ENCODE measurements at places on chromosomes 13 and 19.

DNA sequence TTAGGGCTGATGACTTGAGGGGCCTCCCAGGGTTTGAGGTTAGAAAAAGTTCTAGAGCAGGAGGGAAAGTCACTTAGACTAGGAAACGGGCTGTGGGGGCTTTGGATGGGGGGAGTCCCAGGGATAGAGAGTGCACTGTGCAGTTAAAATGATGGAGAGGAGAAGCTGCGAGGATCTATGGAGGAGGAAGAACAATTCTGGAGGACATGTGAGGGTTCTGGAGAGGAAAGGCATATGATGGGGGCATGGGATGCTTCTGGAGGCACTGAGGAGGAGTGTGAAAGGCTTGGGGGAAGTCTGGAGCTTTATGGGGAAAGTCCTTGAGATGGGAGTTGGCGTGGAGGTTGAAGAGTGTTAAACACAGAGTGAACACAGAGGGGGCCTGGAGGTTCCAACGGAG lies 2.2 kb downstream of the KCNC3 start:
- no peak for DNase-seq

- DNase-seq = no peak
Measured at GRCh38 chr19:47176627-47177090, 46.0 kb downstream of the SAE1 start.

DNA sequence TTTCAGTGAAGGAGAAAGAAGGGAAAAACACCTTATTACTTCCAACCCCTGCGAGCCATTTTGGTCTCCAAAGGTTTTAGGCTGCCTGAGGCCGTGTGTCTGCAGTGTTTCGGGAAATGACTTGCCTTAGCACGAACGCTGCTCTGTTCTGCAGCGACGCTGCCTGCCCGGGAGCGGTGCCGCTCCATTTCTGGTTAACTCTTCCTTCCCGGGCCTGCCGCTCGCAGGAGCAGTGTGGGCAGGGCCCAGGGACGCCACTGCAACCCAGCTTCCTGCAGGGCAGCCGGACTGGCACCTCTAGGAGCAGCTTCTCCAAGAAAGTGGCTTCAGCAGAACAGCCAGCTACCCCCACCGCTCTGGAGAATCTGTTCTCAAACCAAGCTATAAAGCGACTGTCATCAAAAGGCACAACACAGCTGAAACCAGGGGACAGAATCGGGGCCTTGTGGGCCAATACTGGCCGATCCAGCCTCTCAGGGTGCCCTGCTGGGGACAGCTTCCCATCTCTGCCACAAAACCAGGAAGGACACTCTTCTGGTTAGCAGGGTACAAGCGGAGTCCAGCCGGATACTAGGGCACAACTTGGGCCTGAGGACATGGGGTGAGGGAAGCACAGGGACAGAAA lies 72.2 kb downstream of the KCTD15 start:
- peak; percentile 66 for DNase-seq

GRCh38 chr13:94329277-94329676 lies 150.2 kb downstream of the DCT start:
- no peak for DNase-seq

- DNase-seq = no peak
Measured at GRCh38 chr19:5719274-5719960, 529 bp downstream of the LONP1 start.

DNA sequence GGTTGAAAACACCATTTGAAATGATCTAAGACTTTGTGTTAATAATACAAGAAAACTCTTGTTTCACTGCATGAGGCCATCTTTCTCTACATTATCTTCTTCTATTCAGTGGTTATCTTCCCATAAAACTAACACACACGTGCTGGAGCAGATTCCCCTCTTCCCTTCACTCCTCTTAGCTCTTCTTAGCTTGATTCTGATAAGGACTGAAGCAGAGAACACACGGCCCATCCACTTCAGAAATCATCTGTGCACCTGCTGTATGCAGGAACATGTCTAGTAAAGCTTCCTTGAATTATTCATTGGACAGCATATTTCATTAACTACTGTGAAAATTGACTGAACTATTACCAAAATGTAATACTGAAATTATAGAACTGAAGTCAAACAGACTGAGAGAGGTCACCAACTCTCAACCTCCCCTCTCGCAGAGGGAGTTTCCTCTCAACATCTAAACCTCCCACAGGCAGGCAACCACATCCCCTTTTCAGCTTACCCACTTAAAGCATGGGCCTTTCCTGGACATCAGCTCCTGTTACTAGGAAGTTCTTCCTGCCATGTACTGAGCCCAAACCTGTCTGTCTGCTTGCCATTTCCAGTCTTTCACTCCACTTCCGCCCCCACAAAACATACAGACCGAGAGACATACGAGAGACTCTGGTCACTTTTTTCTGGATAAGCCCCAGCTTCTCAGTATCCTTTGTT lies 113.9 kb downstream of the CRYL1 start:
- DNase-seq = no peak

DNA sequence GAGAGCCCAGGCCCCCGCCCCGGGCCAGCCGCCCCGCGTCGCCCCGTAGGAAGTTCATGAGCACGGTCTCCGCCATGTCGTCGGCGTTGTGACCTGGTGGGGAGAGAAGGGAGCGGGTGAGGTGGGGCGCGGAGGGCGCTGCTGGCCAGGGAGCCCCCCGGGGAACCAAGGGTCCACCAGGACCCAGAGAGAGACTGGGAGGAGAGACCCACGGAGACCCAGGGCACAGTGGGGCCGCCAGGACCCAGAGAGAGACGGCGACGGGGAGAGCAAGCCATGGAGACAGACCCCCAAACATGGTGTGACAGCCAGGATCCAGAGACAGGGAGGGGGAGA lies 9.2 kb downstream of the CTU1 start:
- no peak for DNase-seq

DNA sequence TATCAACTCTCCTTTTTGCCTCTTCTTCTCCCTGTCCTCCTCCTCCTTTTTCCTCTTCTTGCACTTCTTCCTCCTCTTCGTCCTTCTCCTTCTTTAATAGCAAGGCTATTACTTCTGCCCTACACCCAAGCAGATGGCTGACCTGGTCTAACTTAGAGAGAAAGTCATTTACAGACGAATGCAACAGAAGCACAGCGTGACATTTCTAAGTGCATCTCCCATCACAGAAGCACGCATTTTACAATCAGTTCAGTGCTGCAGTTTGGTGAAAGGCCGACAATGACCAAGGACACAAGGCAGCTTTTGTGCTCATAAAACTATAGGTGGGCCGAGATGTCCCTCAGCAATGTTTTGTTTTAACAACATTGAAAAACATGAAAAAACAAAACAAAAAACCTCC lies 231.5 kb downstream of the FGF14 start:
- DNase-seq = no peak

DNA sequence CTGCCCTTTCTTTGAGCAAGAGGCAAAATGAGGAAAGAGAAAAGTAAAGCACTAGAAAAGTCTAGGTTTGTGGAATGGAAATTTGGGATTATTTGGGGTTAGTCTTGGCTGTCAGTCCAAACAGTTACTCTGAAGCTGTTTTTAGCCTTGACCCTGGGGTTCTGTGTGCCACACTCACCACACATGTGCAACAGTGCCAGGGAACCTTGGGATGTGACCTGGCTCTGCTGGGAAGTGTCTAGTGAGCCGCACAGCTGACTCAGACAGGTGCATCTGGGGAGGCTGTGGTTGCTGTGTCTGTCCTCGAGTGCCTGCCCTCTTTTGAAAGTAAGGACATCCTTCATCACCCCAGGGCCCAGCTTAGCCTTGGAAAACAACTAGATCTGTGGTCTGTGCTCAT lies 15.8 kb downstream of the MICOS13 start:
- no peak for DNase-seq

- DNase-seq = no peak
Measured at GRCh38 chr13:91014696-91015095, 332.8 kb upstream of the MIR17HG start.

DNA sequence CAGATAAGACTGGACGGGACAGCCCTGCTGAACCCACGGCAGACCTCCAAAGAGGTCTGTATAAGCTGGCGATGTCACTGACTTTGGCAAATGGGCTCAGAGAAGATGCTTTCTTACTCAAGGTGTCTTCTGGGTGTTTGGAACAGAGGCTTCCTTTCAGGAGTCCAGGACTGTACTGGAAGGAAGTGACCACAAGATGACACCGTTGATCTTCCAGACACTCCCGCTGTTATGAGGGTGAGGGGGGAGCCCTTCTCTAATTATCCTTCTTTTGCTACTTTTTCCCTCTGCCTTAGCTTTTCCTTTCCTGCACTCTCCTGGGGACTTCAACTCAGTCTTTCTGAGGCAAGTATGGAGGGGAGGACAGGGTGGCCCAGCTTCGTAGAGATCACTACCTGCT lies 65.2 kb upstream of the ZNF599 start:
- no peak for DNase-seq

DNA sequence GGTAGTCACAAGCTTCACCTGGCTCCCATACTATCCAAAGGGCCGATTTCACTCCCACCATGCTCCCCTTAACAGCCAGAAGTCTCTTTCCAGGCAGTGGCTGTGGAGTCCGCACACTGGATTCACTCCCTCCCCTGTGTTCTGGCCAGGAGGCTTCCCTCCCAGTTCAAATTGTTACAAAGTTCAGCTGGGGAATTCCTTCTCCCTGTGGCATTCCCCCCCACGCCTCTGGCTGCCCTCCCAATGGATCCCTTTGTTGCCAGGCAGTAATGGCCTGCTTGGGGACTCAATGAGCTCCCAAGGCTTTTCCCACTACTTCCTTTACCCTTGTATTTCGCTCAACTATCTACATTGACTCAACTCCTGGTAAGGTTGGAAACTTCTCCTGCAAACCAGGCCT lies 1921.4 kb upstream of the PCDH20 start:
- no peak for DNase-seq

- no peak for DNase-seq
Measured at GRCh38 chr19:1009981-1010538, 9.8 kb downstream of the GRIN3B start.

DNA sequence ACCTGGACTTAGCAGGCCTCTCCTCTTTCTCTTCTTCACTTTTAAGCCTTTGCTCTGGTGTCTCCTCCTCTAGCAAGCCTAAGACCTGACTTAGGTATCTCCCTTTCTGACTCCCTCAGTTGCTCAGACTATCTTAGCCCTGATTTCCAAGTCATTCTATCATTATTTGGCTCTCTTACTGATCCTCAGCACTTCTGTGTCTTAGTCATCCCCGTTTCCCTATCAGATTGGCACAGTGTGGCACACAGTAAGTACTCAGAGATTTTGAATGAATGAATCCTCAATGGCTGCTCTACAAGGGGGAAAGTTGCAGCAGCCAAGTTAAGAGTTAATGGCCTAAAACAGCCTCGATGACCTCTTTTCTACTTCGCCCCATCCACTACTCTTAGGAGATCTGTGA lies 8.2 kb downstream of the KCTD12 start:
- no peak for DNase-seq

- no peak for DNase-seq
Measured at GRCh38 chr19:6270076-6270745, 9.6 kb downstream of the MLLT1 start.

DNA sequence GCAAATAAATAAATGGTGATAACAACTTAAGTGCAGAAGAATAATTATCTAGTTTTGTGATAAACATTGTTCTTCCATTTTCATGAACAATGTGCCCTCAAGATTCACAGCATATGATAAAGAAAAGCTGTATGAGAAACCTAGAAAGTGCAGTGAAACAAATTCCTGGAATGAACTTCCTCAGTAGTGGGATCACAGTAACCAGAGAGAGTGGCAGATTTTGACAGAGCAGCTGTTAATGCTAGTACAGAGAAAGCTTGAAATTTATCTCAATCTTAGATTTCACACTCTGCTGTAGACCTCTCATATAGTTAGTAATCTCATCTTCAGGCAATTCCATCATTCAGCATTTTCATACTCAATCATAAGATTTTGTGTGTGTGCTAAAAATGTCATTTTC lies 664.9 kb downstream of the PCDH9 start:
- no peak for DNase-seq

- no peak for DNase-seq
Measured at GRCh38 chr13:47788844-47789243, 212.2 kb downstream of the SUCLA2 start.

DNA sequence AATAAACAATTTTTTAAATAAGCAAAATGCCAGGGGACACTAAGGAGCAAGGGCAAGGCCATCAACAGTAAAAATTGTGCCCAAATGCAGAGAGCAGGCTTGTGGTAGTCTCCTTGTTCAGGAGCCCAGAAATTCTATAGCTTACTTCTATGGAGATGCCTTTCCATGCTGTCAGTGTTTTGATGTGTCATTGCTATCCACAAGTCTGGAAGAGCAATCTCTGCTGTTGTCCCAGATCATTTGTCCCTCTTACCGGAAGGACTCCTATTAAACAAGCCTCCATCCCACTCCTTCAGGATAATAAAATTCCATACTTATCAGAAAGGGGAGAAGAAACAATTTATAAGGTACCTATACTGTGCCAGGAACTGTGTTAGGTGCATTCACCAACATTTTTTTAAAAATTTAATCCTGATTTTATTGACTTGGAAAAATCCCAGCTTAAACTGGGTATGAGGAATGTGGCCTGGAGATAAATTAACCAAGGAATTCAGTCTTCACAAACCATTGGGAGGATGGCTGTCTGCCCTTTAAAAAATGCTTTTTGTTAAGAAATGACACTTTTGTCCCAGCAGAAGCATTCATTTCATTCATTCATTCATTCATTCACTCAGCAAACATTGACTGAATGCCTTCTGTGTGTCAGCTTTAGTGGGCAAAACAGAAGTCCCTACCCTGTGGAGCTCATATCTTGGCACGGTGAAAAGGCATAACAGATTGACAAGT lies 26.8 kb upstream of the CYSLTR2 start:
- DNase-seq = no peak

- peak; percentile 35 for DNase-seq
Measured at GRCh38 chr13:25692099-25692498, 320.3 kb downstream of the ATP8A2 start.

DNA sequence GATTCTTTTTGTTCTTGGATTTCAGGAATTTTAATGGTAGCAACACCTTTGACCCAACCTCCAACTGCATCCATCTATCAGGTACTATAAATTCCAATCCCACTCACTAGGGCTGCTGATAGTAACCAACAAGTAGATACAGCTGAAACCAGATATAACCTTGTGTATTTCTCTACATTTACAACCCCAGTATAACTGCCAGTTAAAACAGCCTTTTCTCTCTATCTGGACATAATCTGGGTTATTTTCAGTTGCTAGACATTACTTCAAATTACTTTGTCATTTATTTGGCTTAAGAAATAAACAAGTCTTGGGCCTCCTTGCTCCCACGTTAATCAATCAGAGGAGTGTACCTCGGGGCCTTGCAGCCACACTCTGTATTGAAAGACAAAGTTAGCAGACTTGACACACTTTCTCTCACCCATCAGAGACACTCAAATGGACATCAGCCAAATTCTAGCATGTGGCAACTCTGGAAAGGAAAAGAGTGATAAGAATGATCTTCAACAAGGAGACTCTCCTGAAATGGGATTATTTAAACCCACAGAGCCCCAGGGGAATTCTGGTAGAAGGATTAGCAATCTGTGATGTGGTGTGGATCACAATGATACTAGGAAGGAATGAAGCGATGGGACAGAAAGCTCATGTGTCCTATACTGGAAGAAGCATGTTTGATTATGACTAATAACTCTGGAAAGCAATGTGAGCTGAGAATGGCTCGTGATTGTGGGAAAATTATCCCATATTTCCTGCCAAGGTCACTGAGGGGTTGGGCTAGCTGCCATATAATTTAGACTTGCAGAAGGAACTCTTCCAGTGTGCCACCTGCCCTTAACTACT lies 157.5 kb downstream of the FLT1 start:
- no peak for DNase-seq

- no peak for DNase-seq
Measured at GRCh38 chr19:16470541-16470910, 1.2 kb downstream of the EPS15L1 start.

All from H9 (cell line).